Hypothalamus (tissue), 51 donors: ENCODE measurements at places on chromosomes 3 and 15.

GRCh38 chr3:54506603-54507002, 384.3 kb downstream of the CACNA2D3 start:
- no peak for DNase-seq

DNA sequence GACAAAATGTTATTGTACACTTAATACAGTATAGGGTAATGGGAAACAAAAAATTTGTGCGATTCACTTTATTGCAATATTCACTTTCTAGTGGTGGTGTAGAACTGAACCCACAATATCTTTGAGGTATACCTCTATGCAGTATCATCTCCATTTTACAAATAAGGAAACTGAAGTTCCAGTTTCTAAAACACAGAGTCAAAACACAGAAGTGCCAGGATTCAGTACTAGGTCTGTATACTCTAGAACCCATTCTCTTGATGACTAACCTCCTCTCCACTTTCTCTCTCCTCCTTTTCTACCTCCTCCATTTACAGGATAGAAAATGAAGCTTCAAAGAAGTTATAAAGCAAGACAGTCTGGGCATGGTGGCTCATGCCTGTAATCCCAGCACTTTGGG, 62.2 kb downstream of the MB21D2 start:
- DNase-seq = no peak

- DNase-seq = no peak
Measured at GRCh38 chr3:70264122-70264780, 48.2 kb downstream of the MDFIC2 start.

DNA sequence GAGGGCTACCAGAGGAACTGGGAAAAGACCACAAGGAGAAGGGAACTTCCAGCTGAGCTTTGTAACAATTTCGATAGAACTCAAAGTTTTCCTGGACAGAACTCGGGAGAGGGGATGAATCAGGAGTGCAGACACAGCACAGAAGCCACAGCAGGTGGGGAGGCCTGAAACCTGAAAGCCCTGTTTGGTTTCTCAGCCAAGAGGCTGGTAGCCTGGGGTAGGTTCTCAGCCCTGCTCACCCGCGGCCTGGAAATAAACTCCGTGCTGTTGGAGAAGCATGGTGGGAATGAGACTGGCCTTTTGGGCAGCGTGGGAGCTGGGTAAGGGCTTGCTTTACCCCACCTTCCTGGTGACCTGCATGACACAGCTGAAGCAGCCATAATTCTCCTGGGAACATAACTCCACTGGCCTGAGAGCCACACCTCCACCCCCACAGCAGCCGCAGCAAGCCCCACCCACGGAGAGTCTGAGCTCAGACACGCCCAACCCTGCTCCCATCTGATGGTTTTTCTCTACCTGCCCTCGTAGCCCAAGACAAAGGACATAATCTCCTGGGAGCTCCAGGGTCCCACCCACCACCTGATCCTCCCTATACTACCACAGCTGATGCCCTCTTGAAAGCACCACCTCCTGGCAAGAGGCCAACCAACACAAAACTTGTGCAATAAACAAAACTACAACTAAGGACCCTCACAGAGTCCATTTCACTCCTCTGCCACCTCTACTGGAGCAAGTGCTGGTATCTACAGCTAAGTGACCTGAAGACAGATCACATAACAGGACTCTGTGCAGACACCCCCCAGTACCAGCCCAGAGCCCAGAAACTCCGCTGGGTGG, 52.5 kb upstream of the CHRM5 start:
- DNase-seq = no peak

DNA sequence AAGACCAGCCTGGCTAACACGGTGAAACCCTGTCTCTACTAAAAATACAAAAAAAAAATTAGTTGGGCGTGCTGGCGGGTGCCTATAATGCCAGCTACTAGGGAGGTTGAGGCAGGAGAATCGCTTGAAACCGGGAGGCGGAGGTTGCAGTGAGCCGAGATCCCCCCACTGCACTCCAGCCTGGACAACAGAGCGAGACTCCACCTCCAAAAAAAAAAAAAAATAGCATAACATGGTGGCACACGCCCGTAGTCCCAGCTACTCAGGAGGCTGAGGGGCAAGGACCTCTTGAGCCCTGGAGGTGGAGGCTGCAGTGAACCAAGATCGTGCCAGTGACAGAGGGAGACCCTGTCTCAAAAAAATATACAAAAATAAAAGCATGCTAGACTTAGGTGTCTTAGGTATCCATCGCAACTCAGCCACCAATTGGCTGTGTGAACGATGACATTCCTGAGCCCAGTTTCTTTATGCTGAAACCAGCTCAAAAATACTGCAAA, 6.2 kb downstream of the PLCH1 start:
- no peak for DNase-seq

- DNase-seq = no peak
Measured at GRCh38 chr15:63057468-63058345, 15.2 kb downstream of the TPM1 start.

DNA sequence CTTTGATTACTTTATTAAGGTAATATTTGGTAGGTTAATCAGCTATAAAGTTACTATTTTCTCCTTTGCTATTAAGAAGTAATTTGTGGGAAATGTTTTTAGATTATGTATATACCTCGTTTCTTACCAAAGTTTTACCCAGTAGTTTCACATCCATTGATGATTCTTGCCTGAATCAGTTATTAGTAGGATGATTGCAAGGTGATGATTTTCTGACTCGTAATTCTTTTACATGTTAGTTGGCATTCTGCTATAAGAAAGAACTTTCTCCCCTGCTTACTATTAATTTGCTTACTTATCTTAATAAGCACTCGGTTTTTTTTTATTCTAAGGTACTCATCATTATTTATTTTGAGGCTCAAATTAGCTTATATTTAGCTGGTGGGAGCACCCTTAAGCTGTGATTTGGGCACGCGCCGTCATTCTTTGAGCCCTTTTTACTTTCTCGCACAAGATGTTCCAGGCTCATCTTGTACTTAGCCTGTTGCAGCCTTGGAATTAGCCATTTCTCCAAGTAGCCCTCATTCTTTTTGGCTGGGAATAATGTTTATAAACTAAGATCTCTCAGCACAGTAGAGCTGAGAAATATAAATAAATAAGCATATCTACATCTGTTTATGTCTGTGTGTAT, 15.3 kb downstream of the USP3 start:
- no peak for DNase-seq

GRCh38 chr3:195597848-195598247, 14.1 kb upstream of the APOD start:
- DNase-seq = no peak

DNA sequence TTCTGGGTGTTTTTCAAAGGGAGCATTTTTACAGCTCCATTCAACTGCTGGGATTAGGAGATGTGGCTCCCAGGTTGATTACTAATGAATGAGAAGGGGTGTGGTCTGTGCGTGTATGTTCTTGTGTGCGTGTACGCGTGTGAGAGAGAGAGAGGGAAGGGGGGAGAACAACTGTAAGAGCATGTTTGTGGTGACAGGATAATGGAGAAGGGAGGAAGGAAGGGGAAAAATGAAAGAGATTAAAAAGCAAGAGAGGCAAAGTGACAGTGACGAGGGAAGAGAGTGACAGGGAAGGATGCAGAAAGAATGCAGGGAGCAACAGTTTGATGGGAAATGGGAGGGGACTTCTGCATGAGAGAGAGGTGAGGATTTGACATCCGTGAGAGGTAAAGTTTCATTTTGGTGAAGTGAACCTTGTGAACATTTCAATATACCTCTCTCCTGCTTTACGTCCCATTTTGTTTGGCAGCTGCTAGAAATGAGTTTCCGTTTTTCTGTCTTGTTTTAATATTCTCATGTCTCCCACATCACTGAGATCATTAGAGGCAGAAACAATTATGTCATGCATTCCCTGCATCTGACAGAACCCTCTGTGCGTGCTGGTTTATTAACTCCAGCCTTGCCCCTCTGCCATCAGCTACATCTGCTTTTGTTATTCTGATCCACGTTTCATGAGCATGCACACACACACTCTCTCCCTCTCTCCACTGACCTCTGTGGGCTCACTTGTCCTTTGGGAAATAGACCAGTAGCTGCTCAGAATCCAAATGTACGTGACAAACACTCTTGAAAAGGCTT, 161.6 kb downstream of the GAP43 start:
- no peak for DNase-seq
